Small intestine (tissue), 16 donors: ENCODE measurements at places on chromosomes 13 and 19. TPM values are rescaled to one million over a fixed set of nuclear protein-coding genes. Genes with fewer than 3 reads are reported as not detected.

DNA sequence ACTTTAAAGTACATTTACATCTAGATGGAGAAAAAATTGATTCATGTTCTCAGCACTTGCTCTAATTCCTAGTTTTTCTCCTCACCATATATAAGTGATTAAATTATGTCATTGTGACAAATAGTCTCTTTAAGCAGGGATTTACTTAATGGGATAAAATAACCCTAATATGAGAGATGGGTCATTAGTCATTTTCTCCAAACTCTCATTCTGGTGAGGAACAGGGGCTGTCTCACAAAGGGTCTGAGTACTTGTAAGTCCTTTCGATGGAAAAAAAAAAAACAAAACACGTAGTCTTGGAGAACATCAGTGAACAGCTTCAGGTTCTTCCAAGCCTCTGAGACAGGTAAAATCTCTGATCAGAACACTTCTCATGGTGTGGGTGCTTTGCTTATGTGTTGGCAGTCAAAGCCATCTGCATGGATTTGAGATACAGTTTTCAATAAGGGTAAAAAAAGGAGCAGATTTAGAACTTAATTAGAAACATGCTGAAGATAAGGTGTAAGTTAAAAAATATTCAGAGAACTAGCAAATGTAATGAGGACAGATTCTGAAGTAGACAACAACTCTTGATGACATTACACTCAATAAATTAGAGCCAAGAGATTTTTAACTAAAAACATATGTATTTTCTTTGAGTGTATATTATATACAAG, 1668.9 kb upstream of the MIR17HG start:
- DNase-seq, result no peak

EPN1 gene
- polyA plus RNA-seq, result 193 TPM

DNA sequence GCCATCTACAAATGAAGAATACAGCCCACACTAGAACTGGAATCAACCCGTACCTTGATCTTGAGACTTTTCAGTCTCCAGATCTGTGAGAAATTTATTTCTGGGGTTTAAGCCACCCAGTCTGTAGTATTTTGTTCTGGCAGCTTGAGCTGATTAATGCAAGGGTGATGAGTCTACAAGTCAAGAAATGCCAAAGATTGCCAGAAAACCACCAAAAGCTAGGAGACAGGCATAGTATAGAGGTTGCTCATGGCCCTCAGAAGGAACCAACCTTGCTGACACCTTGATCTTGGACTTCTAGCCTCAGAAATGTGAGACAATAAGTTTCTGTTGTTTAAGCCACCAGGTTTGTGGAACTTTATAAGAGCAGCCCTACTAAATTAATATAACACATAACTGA, 428.2 kb upstream of the KLF12 start:
- no peak for DNase-seq

CEACAM21 gene
- polyA plus RNA-seq, result 1.9 TPM

DNA sequence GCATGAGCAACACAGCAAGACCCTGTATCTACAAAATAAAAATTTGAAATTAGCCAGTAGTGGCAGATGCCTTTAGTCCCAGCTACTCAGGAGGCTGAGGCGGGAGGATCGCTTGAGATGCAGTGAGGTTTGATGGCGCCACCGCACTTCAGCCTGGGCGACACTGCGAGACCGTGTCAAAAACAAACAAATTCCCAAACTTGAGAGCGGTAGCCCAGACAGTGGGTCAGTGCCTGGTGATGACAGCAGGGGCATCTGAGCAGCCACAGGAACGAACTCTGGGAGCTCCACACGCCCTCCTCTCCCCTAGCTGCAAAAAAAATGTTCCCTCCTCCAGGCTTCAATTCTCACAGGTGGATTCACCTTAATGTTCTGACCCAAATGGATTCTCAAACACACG, 14.1 kb downstream of the ZNF490 start:
- no peak for DNase-seq

CELF5 gene
- not detected for polyA plus RNA-seq

- no peak for DNase-seq
Observed at GRCh38 chr13:112963641-112964040, 5.4 kb upstream of the MCF2L start.

PSG4 gene
- polyA plus RNA-seq, result 0.12 TPM

DNA sequence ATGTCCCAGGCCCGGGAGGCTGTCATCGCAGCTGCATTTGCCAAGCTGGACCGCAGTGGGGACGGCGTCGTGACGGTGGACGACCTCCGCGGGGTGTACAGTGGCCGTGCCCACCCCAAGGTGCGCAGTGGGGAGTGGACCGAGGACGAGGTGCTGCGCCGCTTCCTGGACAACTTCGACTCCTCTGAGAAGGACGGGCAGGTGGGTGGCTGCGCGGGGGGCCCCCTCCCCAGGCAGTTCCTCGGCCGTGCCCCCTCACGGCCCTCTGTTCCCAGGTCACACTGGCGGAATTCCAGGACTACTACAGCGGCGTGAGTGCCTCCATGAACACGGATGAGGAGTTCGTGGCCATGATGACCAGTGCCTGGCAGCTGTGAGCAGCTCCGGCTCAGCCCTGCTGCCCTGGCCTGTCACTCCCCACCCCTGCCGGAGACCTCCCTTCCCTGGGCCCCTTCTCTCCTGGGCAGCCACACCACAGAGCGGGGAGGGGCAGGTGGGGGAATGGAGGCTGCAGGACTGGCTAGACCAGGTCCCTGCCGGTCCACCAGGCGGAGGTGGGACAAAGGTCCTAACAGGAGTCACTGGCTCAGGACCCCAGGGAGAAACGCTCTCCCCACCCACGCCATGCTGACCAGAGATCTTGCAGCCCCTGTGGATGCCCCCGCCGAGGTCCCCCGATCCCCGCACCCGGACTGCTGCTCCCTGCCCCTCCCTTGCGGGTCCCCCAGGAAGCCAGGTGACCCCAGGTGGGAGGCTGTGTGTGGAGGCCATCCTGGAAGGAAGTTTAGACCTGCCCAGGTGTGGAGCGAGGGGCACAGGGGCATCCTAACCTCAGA, 1.1 kb downstream of the CAPS start:
- peak; percentile 73 for DNase-seq

DNA sequence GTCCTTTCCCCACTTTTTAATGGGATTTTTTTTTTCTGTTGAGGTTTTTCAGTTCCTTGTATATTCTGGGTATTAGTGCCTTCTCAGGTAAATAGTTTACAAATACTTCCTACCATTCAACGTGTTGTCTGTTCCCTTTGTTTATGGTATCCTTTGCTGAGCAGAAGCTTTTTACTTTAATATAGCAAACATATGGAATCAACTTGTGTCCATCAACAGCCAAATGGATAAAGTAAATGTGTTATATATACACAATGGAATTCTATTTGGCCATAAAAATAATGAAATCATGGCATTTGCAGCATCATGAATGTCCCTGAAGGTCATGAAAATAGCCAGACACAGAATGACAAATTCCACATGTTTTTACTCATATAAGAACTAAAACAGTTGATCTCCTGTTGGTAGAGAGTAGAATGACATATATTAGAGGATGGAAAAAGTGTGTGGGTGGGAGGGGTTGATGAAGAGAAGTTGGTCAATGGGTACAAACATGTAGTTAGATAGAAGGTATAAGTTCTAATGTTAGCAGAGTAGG, 500.8 kb downstream of the SLITRK6 start:
- no peak for DNase-seq

S1PR5 gene
- polyA plus RNA-seq, result not detected

- no peak for DNase-seq
Observed at GRCh38 chr19:46551164-46551563, 50.0 kb upstream of the CALM3 start.

GRCh38 chr19:11555246-11555645, 3.8 kb downstream of the ELOF1 start:
- DNase-seq, result no peak
